SK-MEL-5 (cell line): ENCODE measurements at places on chromosomes 16 and 17.

DNA sequence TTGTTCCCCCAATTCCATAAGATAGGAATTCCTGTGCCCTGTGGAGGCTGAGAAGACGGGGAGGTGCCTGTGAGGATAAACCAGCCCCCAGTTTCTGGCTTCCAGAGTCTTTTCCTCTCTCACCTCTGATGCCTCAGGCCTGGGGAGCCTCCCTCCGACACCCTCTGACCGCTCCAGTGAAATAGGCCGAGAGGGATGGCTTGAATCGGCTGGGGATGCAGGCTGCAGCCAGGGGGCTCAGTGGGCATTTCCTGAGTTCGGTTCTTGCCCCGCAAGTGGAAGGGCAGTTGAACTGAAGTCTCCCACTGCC is 339.4 kb downstream of the SEC14L1 start:
- DNase-seq: no peak

DNA sequence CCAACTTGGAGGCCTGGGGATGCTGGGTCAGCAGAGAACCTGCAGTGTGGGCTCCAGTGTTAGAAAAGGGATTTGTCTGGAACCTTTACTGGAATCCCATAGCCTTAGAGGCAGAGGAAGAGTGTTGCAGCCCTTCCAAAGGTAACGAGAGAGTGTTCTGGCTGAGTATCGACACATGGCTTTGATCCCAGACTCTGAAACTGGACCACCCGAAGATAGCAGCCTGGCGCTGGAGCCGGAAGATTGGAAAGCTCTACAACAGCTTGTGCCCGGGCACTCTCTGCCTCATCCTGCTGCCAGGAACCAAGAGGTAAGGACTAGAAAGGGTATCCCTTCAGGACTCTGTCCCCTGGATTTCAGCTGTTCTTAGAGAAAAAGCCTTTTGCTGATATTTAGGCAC is 39.7 kb downstream of the REXO5 start:
- DNase-seq: no peak

DNA sequence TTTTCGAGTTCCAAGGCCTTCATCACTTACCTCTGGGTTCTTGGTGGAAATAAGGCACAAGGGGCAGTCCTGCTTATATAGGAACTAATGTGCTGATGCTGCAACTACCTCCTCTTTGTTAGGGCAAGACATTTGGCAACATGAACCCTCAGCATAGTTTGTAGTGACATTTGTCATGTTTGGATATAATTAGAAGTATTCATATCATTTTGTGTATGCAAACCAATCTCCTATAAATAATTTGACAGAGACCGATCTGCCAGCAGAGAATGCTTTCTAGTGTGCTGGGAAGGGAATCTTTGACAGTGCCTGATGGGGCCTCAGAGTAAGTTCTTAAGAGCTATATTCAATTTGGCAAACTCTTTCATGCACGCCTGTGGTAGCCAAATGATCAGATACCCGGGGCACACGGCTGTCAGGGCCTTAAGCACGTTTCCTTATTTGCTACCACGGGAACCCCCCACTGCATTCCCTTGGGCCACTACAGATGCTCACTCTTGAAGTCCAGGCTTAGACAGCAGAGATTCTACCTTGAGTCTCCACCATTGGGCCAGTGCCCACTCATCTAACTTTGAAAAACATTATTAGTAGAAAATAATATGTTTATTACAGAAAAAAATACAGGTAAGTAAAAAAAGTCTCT is at the start of gene MYH8:
MYH8 (minus strand) TSS at position 51 of the 643 bp plus-strand sequence. CDS start 1,723 bp downstream, outside the sequence.
- DNase-seq: no peak

DNA sequence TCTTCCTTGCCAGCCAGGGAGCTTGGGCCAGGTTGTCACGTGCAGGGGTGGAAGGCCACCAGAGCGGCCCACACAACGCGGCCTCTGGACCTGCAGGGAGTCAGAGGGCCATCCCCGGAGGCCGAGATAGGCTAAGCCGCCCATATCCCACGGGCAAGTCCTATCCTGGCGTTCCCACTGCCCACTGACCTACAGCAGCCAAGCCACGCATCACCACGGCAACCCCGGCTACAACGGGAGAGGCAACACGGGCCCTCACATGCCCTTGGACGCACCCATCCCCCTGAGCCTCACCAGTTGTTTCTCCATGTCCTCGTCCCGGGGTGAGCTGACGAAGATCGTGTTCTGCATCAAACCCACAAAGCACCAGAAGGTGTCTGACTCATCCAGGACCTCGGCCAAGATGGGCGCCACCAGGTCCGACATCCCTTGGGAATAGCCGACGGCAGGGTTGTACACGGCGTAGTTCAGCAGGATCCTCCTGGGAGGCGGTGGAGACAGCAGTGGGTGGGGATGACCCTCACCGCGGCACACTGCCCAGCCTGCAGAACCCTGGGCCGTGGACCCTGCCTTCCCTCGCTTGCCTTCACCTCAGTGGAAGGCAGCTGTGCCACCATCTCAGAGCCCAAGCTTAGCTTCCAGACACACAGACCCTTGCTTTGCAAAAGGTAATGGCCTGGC is 88.2 kb downstream of the TBC1D16 start:
- DNase-seq: peak; percentile 85

DNA sequence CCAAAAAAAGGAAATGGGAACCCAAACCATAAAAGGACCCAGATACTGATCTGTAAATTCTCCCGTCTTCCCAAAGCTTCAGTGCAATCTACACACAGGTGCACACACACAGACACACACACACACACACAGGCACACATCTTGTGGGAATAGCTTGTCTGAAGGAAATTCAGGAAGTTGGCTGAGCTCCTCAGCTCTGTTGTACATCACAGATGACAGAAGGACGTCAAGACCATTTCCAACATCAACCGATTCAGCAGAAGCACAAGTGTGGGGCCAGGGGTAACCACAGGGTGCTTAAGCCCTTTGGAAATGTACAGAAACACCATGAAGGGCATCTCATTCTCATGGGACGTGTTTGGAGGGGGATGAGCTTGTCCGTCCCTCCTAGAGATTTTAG is 498.1 kb upstream of the PSMD7 start:
- no peak for DNase-seq

- DNase-seq: no peak
Observed at GRCh38 chr17:81722184-81723120, 10.4 kb downstream of the SLC25A10 start.

DNA sequence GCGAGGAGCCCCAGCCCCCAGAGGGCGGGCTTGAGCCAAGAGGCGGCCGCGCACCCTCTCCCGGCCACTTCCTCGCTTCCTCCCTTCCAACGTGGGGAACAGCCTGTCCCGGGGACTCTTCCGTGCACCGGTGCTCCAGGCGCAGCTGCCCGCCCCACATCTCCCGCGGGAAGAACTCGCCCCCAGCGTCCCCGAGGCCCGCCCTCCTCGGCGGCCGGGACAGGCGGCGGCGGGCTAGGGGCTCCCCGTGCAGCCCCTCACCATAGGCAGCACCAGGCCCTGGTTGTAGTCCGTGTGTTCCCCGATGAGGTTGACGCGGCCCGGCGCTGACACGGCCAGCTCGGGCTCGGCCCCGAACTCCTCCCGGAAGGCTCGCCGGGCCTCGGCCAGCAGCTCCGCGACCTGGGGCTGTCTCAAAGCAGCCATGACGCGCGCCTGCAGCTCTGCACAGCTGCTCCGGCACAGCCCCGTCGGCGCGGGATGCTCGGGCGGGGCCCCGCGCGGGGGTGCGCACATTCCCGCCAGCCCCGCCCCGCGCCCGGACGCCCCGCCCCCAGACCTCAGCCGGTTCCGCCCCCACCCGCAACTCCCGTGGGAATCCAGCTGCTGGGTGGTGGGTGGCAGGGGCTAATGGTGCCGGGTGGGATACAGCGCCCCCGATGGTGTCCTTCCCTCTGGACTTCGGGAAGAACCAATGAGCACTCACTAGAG is at the start of gene GALK1:
GALK1 (minus strand) TSS at position 482 of the 711 bp plus-strand sequence; CDS start at position 426, 56 bp downstream.
- peak; percentile 67 for DNase-seq

DNA sequence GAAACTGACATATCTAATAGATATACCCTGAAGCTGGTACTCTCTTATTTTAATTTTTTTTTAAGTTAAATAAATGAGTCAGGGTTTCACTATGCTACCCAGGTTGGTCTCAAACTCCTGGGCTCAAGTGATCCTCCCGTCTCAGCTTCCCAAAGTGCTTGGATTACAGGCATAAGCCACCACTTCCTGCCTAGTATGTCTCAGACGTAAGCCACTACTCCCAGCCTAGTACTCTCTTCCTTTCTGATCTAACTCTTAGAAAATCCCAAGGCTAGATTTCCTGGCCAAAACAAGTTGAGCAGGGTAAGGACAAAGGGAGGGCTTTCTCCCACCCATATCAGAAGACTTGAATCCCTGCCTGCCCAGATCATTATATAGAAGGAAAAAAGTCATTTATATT is 33.7 kb downstream of the HOXB1 start:
- DNase-seq: no peak

GRCh38 chr17:42329025-42329976 is 41.0 kb downstream of the STAT5A start:
- DNase-seq: peak; percentile 93

DNA sequence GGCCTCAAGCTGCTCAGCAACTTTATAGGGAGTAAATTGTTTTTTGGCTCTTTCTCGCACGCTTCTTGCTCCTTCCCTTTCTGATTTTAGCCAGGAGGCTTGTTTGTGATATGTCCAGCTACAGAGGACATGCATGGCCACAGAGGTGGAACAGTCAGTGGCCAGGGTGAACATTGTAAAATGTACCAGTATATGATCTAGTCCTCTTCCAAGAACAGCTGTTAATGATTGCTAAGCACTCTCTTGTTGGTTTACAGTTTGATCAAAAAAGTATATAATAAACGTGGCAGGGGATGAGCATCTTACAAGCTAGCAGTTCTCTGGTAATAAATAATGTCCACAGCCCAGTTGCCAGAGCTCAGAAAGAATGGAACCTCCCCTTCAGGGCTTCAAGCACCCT is 461.7 kb upstream of the DYNLRB2 start:
- DNase-seq: no peak
